Activated CD8-positive, alpha-beta memory T cell treated with anti-CD3 and anti-CD28 coated beads, Interleukin-2, amount 50 U/mL, for 4 hours (primary cell): ENCODE measurements at places on chromosomes 12 and 14.

DNA sequence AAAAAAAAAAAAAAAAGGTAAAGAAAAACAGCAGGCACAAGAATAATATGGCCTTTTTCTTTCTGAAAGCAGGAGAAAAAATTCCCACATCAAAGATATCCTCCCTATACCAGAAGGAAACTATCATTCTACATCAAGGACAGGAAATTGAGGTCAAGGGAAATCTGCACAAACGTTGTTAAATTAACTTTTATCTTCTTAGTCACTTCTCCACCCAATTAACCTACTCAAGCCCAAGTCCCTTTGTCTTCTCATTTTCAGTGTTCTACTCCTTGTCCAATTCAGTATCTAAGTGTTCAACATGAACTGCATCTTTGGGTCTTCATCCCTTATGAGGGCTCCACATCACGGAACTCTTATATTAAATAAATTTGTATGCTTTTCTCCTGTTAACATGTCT is 15.7 kb downstream of the NDUFA12 start:
- DNase-seq = no peak

- DNase-seq = no peak
These were observed 55.9 kb downstream of the SOX5 start for GRCh38 chr12:23893611-23894010.

DNA sequence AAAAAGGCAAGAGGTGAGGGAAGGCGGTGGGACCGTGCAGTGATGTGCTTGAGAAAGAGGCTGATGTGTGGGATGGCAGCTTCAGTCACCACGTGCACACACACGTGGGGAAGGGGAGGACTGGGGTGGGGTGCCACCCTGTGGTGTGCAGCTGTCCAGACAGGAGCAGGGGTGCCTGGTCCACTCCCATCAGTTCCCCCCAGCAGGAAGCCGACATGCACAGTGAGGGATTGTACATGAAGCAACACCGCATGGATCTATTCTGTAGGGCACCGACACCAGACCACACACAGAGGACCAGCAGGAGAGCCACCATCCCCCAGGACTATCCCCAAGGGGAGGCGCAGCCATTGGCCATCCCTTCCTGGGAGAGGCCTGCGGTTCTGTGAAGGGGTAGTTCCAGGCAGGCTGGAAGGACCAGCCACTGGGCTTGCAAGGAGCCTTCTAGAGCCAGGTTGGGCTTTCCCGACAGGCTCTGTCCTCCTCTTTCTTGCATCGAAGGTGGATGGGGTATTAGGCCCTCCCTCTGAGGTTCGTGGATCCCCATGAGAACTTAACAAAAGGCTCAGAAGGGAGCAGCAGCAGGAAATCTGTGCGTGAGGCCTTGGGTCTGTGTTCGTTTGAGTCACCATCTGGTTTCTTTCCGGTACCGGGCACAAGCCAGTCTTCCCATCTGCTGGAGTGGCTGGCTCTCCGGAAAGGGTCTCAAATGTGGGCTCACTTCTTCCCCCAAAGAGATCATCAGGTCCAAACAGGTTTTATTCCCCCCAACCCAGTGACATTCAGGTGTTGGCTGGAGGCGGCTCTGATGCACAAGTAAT is 59.8 kb downstream of the PLEKHG3 start:
- DNase-seq = no peak

DNA sequence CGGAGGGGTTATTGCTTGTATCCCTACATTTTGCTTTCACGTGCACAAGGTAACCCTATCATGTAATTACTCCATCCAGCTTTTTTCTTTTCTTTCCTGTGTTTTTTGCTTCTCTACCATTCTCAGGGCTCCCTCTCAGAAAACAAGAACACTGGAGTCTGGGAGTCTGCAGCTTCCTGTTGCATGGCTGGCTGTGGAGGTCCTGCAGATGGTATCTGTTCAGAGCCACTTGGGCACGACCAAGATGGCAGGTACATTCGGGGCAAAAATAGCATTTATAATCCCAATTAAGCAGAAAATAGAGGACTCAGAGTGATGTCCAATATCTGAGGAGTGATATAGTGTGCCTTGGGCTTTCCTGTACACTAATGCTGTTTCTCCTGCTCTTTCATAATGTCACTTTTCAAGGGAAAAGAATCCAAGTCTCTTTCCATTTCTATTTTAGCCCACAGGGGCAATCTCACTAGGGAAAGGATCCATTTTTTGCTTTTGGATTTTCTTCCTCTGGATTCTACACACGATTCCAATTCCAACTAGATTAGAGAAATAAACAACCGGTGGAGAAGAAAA is 3.2 kb upstream of the NUMB start:
- DNase-seq = no peak

- no peak for DNase-seq
These were observed 153.7 kb downstream of the PCNX1 start for GRCh38 chr14:71060825-71061455.

DNA sequence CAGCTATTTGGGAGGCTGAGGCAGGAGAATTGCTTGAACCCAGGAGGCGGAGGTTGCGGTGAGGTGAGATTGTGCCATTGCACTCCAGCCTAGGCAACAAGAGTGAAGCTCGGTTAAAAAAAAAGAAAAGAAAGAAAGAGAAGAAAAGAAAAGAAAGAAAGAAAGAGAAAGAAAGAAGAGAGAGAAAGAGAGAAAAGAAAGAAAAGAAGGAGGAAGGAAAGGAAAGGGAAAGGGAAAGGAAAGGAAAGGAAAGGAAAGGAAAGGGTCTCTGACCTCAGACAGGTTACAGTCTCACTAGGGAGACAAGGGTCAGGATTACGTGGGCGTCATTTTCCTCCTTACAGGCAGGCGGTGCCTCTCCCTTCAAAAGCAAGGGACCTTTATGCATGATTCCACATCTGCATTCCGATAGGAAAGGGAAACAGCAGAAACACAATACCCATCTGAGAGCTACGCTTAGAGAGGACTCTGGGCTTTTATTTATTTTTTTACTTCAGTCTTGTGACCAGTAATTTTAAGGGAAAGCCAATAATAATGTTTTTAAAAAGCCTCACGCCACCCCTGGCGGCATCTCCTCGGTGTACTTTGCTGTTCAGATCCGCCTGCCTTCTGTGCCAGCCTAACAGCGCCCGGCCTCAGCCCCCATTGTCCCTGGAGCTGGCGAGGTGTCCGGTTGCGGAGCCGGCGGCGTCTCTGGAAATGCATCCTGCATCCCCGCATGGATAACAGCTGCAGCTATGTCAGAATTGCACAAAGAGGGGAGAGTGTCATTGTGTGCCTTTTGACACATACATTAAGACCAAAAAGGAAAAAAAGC is 945 bp upstream of the HIP1R start:
- no peak for DNase-seq

DNA sequence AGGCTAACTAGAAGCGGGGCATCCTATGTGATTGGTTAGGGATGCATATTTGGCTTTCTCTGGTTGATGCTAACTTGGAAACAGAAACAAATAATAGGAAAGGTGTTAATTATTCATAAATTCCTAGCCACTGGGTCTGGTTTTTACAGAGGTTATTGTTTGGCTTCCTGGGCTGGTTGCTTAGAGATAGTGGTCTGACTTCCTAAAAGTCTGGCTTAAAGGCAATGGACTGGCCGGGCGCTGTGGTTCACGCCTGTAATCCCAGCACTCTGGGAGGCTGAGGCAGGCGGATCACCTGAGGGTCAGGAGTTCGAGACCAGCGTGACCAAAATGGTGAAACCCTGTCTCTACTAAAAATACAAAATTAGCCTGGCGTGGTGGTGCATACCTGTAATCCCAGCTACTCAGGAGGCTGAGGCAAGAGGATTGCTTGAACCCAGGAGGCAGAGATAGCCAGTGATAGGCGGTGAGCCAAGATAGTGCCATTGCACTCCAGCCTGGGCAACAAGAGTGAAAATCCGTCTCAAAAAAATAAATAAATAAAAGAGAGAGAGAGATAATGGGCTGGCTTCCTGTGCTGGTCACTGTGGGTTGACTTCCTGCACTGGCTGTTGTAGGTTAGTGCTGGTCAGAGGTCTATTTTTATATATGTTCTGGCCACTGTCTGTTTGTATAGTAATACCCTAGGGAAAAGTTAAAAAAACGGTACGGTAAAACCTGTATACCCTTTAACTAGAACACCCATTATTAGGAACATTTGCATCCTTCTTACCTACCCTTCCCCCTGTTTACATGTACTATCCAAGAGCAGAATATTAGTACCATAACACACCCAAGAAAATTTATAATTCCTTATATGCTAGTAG is 24.1 kb downstream of the OR6S1 start:
- no peak for DNase-seq

- no peak for DNase-seq
These were observed 99.8 kb downstream of the BTG1 start for GRCh38 chr12:92045852-92046251.

DNA sequence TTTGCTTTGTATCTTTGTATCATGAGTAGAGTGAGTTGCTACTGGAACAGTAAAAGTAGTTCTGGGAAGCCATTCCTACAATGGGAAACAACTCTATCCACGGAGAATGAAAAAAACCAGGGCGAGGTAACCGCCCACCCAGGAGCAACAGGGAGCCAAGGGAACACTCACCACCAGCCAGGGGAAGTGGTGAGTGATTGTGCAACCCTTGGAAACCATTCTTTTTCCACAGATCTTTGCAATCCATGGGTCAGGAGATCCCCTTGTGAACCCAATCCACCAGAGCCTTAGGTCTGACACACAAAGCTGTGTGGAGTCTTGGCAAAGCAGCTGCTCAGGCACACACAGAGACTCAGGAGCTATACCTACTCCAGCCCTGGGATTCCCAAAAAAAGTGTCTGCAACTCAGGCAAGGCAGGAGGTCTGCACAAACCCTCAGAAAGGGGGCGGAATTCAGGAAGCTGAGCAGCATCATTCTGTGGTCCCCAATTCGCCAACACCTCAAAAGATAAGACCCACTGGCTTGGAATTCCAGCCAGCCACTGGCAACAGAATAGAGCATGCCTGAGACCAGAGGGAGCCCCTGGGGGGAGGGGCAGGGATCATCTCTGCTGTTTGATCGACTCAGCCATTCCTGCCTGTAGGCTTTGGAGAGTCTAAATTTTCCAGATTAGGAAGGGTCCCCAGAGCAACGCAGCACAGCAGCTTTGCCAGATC is 52.1 kb upstream of the PPFIA2 start:
- no peak for DNase-seq

GRCh38 chr12:109291521-109292341 is 17.4 kb downstream of the FOXN4 start:
- no peak for DNase-seq

DNA sequence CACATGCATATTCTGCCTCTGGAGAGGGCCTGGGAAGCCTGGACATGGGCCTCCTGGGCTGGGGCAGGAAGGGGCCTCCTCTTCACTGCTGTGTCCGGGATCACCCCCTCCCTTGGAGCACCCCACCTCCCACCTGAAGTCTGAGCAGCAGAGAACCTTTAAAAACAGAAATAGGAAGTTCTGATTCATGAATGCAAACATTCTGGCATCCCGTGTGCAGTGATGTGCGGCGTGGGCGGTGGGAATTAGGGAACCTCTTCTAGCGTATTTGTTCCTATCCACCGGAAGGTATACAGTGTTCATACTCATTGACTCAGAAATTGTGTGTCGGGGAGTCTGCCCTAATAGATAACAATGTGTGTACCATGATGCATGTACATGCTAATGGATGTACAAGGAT is 46.2 kb downstream of the C14orf132 start:
- DNase-seq = no peak

- DNase-seq = no peak
These were observed 107.5 kb downstream of the PHLDA1 start for GRCh38 chr12:75923964-75924666.

DNA sequence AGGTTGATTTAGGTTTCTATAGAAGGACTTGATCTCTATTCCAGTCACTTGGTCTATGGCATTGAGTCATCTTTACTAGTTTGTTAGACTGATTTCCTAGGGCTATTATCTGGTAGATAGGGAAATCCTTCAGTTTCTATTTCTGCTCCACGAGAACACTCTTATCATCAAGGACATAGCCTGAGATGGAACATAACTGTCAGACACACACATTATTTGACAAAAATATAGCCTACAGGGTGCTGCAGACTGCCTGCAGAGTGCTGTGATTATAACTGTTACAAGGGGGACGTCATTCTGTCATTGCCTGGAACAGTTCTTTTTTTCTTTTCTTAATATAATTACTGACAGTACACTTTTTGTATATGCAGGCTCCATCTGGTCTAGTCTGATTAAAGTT is 82.0 kb downstream of the TMEM117 start:
- no peak for DNase-seq
